ENCODE measurements at places on chromosomes 2 and 18.

DNA sequence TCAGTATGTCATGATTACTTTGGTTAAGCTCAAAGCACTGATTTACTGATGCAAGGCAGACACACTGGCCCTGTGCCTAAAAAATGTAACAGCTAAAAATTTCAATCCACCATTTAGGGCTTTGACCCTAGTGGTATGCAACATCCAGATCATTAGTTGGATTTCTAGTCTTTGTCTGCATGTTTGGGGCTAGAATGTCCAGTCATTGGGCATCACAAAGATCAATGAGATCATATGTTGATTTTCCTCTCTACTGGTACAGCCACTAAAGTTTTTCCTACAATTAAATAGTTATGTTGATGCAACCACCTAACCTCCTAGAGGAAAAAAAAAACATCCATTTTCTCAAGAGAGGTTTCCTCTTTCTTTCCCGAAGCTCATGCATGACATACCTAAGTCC is 53.4 kb upstream of the REV1 start:
- ATAC-seq: no peak

DNA sequence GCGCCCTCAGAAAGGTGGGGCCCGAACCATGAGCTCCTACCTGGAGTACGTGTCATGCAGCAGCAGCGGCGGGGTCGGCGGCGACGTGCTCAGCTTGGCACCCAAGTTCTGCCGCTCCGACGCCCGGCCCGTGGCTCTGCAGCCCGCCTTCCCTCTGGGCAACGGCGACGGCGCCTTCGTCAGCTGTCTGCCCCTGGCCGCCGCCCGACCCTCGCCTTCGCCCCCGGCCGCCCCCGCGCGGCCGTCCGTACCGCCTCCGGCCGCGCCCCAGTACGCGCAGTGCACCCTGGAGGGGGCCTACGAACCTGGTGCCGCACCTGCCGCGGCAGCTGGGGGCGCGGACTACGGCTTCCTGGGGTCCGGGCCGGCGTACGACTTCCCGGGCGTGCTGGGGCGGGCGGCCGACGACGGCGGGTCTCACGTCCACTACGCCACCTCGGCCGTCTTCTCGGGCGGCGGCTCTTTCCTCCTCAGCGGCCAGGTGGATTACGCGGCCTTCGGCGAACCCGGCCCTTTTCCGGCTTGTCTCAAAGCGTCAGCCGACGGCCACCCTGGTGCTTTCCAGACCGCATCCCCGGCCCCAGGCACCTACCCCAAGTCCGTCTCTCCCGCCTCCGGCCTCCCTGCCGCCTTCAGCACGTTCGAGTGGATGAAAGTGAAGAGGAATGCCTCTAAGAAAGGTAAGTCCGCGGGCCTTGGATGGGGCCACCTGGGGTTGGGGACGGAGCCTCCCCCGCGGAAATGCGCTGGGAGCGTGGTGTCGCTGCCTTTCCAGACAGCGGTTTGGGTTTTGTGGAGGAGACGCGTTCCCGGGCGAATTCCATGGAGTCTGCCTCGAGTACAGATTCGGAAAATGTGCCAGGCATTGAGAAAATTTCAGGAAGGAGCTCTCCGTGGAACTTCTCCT is 559 bp downstream of the HOXD1 start:
- ATAC-seq: peak; percentile 18

- no peak for ATAC-seq
These were observed 2.1 kb downstream of the LBH start for GRCh38 chr2:30233271-30234009.

DNA sequence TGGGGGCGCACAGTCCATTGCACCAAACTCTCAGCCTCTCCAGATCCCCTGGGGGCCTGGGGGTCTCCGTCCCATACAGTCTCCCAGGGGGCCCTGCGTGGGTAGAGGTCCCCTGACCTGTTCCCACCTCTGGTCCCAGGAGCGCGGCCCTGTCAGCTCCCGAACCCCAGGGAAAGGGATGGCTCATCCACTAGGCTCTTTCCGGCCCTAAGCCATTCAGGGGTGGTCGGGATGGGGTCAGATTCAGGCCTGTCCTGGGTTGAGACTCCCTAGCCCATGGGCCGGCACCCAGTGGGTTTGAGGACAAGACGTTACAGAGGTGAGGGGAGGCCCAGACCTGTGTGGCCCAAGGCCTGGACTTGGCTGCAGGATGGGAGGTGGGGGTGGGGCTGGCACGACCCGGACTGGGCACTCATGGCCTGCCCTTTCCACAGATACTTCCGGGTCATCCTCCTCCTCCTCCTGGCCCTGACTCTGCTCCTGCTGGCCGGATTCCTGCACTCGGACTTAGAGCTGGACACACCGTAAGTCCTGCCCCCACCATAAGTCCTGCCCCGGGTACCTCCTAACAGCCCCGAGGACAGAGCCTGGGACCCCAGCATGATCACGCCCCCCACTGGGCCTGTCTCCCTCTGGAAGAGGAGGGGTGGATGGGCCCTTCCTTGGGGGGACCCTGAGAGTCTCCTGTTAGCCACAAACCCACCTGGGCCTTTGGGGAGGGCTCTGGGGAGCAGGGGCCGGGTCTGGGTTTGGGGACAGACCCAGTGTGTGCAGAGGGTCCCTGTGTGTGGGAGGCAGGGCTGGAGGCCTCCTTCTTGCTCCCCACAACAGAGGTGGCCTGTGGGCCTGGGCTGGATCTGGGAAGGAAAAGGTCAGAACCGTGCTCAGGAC is 10.1 kb upstream of the NEU4 start:
- ATAC-seq: no peak

GRCh38 chr18:26383454-26384270 is 157.4 kb downstream of the TAF4B start:
- no peak for ATAC-seq

DNA sequence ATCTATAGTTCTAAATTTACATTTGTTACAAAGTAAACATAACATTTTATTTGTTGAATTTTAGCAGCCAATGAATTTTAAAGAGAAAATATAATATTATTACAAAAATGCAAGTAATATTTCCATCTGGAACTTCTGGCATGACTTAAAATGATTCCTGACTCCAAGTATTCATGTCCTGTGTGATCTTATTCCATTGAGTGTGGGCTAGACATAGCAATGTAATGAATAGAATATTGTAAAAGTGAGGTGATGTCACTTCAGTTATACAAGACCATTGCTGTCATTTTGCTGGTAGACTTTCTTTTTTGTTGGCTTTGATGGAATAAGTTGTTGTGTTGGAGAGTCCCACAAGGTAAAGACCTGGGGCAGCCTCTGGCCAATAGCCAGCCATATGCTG is 912.2 kb upstream of the PIK3C3 start:
- ATAC-seq: no peak

GRCh38 chr18:78962098-78962497 is 17.5 kb upstream of the SALL3 start:
- no peak for ATAC-seq

GRCh38 chr2:201413143-201413542 is 38.1 kb downstream of the TRAK2 start:
- no peak for ATAC-seq
